AG04450 (cell line): ENCODE measurements at places on chromosomes 7 and 10.

GRCh38 chr7:80842022-80842790 is 76.6 kb downstream of the SEMA3C start:
- DNase-seq = no peak

- no peak for DNase-seq
These were observed 167.7 kb downstream of the EMX2 start for GRCh38 chr10:117710181-117710798.

- DNase-seq = no peak
These were observed 23.5 kb upstream of the C1QL3 start for GRCh38 chr10:16545116-16545736.

DNA sequence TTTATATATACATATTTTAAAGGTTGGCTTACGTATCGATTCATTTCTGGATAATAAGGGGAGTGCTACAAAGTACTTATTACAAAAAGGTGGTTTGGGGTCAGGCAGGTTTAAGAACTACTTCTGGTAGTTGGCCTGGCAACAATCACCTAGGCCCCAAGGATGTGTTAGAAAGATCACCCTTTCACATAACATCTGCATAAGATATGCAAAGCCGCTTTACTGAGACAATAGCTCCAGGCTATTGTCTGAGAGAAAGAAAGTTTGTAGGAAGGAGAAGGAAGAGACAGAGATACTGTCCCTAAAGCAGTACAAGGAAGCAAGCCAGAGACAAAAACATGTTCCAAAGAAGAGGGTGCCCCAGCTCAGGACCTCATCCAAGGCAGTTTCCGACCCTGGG is 6.2 kb downstream of the PAXIP1 start:
- no peak for DNase-seq

GRCh38 chr7:16791905-16792698 is 12.7 kb downstream of the AGR2 start:
- no peak for DNase-seq

DNA sequence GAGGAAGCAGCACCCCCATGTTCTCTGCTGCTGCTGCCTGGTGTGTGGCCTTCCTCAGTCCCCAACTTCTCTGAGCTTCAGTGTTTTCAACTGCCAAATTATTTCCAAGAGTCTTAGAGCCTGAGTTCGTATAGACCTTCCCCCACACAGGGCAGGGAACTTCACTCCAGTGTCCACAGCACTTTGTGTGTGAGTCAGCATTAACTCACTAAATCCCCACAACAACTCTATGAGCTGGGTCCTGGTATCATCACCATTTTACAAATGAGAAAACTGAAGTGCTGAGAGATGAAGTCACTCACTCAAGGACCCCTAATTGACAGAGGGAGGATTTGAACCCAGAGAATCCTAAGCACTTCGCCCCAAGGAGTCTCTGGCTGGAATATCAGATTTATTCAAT is 48.3 kb downstream of the ADCYAP1R1 start:
- no peak for DNase-seq

- DNase-seq = no peak
These were observed 1234.0 kb downstream of the SORCS3 start for GRCh38 chr10:105875050-105875449.

DNA sequence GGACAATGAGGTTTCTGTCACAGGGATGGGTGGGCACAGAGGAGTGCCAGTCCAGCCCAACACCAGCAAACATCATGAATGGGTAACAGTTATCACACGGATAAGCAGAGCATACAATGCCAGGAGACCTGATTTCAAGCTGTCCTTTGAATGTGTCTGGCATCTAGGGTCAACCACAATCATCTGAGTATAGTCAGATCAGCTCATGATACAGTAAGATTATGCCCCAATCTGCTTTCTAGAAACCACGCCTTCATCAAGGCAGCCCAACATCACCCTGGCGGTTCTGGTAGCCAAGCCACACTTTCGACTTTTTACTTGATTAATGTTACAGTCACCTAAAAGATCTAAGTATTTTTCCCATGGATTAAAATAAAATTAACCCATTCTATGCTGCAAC is 10.5 kb downstream of the FAM171A1 start:
- DNase-seq = no peak

GRCh38 chr10:27696466-27696865 is 49.2 kb downstream of the MKX start:
- DNase-seq = no peak

- no peak for DNase-seq
These were observed at the start of the genes DYDC1 and DYDC2 for GRCh38 chr10:80356563-80356988. TSS of gene DYDC1 (minus strand) at chr10:80356755. CDS start at chr10:80352601, 4,154 bp downstream. TSS of gene DYDC2 (plus strand) at chr10:80356781. CDS start at chr10:80362444, 5,663 bp downstream.

- no peak for DNase-seq
These were observed 118.3 kb downstream of the PKD1L1 start for GRCh38 chr7:47830015-47830414.

- DNase-seq = no peak
These were observed 27.1 kb downstream of the VIPR2 start for GRCh38 chr7:159117366-159118196.

- no peak for DNase-seq
These were observed 13.3 kb downstream of the DHTKD1 start for GRCh38 chr10:12081879-12082557.

- DNase-seq = no peak
These were observed 88.9 kb downstream of the RAPGEF5 start for GRCh38 chr7:22267930-22268615.

DNA sequence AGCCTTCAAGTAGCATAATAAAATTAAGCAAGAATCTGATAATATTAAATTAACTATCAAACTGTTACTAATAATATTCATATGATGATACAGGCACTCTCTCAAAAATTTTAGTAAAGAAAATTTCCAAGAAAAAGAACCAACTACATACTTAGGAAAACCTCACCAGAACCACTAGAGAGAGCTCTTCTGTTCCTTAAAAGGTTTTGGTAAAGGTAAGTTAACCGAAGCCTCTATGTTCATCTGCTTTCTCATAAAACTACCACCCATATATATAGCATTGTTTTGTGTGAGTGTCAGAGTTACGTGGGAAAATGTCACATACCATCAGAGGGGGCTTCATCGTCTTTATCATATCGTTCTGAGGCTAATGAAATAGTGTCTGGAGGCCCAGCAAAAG is 20.7 kb downstream of the SKAP2 start:
- no peak for DNase-seq

DNA sequence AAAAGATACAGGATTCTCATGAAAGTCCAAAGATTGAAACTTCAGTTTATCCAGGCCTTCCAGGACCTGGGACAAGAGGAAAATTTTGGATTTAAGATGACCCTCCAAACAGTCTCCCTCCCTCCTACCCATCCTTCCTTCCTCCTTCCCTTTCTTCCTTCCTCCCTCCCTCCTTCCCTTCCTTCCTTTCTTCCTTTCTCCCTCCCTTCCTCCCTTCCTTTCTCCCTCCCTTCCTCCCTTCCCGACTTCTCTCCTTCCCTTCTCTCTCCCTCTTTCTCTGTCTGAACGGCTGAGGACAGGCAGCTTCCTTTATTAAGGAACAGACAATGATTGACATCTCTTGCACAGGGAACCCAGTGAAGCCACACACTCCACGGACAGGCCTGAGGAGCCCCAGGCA is 23.3 kb downstream of the SFTPD start:
- DNase-seq = no peak

GRCh38 chr7:120993553-120994191 is 5.2 kb downstream of the CPED1 start:
- no peak for DNase-seq

GRCh38 chr10:114388275-114388674 is 16.0 kb downstream of the AFAP1L2 start:
- no peak for DNase-seq

DNA sequence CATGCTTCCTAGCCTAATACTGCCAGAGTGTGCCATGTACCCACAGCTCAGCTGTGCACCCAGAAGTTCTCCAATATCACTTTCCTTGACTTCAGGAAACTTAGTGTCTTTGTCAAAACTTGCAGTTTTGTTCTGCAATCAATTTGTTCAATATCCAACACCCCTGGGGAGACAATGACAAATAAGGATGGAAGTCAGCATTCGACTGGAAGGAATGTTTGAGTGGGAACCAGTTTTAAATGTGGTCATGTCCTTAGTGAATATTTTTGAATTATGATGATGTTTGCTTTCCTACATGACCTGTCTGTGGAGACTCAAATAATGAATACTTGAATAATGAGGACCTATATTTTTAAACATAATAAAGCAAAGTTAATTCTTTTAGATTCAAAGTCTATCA is 112.0 kb downstream of the ANK3 start:
- DNase-seq = no peak

DNA sequence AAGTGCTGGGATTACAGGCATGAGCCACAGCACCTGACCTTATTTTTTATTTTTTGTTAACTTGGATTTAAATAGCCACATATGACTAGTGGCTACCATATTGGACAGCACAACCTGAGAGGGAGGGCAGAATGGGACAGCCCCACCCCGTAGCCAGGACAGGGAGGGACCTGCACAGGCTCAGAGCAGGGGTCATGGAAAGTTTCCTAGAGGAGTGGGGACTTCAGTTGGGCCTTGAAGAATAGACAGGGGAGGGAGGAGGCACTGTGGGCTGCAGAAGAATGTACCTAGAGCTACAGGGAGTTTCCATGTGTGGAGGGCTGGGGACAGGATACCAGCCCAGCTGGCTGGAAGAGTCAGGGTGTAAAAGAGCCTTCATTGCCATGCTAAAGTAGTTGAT is 8.8 kb downstream of the TRIM8 start:
- DNase-seq = no peak

- no peak for DNase-seq
These were observed 8.6 kb downstream of the MEST start for GRCh38 chr7:130500463-130500862.

GRCh38 chr7:155456738-155457543 is 988 bp upstream of the EN2 start:
- no peak for DNase-seq

- no peak for DNase-seq
These were observed 9.5 kb upstream of the FRA10AC1 start for GRCh38 chr10:93711891-93712290.

DNA sequence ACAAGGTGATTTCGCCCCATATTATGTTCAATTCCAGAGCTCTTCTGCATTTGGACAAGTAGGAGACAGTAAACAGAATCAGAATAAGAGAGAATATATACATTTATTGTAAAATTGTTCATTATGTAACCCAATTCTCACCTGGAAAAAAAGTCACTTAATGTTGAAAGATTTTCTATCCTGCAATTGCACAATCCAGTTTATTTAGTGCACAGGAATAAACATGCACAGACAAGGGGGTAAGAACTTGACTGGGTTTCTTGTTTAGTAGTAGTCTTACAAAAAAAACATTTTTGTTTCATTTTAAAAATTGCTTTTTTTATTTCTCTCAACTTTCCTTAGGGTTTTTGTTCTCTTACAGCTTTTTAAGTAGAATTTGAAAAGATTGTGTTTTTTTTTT is 126.6 kb downstream of the SAMD9 start:
- no peak for DNase-seq

- no peak for DNase-seq
These were observed 80.6 kb downstream of the GSAP start for GRCh38 chr7:77335581-77335980.

DNA sequence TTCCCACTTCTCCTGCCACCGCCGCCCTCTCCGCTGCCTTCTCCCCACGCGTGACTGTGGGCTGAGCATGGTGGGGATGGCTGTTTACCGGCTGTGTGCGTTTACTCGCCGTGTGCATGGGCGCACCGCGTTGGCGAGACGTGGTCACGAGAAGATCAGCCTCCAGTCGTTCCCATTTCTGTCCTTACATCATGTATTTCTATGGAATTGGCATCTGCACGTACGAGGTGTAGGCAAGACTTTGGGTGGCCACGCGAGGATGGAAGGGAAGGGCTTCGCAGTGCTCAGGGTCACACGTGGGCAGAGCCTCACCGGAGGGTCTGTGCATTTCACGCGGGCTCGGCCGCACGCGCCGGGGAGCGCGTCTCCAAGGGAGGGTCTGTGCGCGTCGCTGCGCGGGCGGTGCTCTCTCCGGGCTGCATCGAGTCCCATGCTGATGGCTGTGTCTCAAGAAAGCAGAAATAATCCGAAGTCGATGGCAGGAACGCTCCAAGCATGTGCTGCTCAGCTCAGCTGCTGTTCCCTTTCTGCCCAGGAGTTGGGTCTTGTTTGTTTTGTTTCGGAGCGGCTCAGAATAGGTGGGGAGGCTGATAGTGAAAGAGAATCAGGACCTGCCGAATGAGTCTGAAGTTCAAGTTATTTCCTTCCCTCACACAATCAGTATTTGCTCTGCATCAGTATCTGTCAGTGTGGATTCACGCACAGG is 973 bp downstream of the CAMK1D start:
- no peak for DNase-seq

DNA sequence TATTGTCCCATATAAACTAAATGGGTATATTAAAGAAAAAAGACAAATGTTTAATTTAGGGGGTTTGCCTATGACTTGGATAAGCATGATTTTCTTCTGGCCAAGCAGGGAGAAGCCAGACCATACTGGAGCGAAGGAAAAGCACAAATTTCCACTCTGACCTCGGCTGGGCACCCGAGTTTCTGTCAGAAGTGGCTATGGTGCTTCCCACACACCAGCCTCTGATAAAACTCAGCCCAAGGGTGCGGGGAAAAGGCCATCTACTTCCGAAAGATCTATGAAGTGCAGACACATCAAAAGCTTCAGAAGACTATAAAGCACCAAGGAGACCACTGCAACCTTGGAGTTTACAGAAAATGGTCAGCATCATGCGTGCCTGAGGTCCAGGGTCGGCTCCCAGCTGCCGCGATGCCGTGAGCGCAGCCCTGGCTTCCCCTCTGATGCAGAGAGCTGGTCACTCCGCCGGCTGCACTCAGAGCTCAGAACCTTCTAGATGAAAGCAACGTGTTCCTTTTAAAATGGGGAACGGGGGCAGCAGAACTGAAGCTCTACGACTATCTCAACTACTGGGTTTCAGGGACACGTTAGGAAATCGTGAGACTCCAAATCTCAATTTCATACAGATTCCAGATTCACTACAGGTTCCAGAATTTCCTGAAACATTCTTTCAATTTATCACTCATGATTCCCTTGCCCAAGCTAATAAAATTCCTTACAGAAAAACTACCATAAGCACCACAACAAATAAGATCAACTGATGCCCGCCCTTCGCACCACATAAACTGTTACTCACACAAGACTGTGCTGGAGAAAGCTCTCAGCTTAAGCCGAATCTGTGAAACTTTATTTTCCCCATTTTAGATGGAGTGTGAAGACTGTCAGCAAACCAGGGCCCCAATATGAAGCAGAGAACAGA is 84.5 kb downstream of the DIP2C start:
- DNase-seq = no peak

DNA sequence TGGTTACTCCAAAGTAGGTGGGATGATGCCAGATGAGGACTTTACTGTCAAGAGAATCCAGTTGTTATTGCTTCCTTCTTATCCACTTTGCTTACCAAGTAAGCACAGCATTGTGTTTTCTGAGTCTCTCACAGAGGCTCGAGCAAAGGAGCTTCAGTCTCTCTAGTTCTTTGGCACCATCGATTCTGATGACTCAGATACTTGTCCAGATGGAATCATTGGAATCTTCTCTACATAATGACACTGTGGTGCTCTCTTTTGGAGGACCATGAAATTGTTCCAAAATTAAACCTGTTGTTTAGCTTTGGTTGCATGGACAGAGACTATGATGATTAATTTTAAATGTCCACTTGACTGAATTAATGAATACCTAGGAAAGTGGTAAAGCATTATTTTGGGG is 132.6 kb downstream of the NXPH1 start:
- DNase-seq = no peak
